ENCODE measurements at places on chromosomes 7 and 10.

- peak; percentile 1 for DNase-seq
Measured at GRCh38 chr10:13560597-13560996, 26.2 kb upstream of the PRPF18 start.

- DNase-seq, result peak; percentile 51
Measured at GRCh38 chr7:139669106-139670061, 108.4 kb downstream of the HIPK2 start.

DNA sequence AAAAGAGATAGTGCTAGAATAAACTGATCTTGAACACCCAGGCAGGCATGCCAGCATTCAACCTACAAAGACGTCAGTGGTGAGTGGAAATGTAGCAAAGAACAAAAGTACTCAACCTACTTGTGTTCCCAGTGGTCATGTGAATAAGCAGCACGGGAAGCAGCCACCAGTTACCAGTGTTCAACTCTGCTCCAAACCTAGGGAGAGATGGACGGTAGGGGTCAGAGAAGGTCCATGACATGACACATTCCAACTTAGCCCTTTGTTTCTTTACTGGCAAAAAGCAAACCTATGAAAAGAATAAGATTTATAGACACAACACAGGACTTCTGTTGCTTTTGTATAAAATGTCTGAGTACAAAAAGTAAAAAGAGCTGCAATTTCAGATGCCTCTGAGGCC, 511.4 kb downstream of the XPNPEP1 start:
- DNase-seq, result no peak

- DNase-seq, result peak; percentile 32
Measured at GRCh38 chr7:44471850-44472249, 18.6 kb downstream of the NUDCD3 start.

- no peak for DNase-seq
Measured at GRCh38 chr7:155878674-155879073, 66.4 kb upstream of the SHH start.

DNA sequence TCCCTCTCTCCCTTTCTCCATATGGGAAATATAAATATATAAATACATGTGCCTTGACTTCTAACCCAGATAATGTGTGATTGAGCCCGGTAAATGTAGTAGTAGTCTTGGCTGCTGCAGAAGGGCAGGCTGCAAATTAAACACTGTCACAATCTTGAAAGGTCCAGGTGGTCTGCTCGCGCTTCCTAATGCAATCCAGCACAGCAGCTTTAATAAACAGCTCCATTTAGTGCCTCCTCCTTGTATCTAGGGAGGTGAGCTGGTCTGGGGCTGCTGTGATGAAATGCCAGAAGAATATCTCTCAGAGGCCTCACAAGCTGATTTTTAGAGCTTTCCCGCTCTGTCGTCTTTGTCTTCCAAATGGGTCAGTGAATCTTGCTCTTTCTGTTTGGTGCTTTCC, 782 bp downstream of the POU6F2 start:
- no peak for DNase-seq

DNA sequence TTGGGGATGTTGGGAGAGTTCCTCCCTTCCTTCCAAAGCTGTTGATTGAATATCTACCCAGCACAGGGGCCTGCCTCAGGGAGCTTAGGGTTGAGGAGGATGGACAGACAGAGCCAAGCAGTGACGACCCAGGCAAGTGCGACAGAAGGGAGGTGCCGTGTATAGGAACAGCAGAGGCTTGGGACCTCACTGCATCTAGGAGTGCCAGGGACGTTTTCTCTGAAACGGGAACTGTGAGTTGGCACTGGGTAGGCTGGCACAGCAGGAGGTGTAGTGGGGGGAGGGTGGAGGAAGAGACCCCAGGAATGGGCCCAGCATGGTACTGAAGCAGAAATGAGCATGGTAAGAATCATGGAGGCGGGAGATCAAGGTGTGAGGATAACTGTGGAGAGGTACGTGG, 55.3 kb upstream of the MGMT start:
- no peak for DNase-seq

GRCh38 chr10:98474628-98475027, 27.9 kb upstream of the HPS1 start:
- no peak for DNase-seq

GRCh38 chr7:130444751-130445407, 4.1 kb upstream of the CEP41 start:
- DNase-seq, result no peak

DNA sequence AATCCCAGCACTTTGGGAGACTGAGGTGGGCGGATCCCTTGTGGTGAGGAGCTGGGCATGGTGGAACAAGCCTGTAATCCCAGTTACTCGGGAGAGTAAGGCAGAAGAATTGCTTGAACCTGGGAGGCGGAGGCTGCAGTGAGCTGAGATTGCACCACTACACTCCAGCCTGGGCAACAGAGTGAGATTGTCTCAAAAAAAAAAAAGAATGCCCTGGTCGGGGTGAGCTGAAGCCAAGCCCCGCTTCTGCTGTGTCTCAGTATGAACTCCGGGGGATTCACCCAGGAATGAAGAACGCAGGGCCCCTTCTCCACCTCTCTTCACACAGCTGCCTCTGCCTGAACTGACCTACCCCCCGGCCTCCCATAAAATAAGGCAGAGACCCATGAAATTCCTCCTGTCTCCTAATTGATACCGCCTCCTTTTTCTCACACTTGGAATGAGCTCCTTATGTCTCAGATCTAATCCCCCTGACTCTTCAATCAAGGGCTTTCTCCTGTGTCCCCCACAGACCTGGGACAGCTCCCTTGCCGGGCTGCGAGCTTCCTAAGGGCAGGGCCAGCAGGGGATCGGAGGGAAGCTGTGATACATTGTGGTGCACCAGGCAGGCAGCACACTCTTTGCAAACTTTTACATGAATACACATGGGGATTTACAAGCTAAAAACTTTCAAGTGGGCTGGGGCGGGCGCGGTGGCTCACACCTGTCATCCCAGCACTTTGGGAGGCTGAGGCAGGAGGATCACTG, 911 bp upstream of the ZP3 start:
- peak; percentile 16 for DNase-seq

DNA sequence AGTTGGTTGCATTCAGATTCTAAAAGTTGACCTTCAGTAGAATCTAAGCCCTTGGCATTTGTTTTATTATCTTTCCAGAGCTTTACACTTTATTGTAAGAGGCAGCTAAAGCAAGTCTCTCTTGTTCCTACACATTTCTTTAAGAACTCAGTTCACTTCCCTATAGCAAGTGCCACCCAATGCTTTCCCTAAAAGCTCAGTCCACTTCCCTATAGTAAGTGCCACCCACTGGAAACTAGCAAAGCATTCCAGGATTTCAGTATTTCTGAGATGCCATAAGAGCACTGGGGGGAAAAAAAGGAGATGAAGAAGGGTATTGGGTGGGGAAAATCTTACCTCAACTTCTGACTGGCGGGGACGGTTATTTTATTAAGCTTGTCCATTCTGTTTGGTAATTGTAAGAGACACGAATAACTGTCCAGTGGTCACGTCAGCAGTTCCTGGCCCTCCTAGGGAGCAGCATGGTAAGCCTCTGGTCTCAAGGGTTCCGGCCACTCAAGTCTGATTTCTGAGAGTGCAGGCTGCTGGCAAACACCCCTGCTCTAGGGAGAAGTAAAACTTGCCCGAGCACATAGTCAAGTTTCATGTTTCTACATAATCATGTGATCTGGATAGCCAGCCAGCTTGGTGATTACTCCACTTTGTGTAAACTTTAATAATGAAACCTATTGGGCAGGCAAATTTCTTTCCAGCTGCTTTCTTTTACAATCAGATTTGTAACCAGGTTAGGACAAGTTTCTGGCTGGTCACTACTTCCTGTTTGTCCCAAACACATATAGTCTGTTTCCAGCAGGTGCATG, at the start of gene BLNK:
Gene BLNK (minus strand): TSS at position 554 of the 800 bp plus-strand sequence. CDS start 171 bp downstream, at position 383.
- peak; percentile 4 for DNase-seq

- DNase-seq, result no peak
Measured at GRCh38 chr10:97743169-97743943, 6.4 kb downstream of the ZFYVE27 start.

GRCh38 chr10:11522821-11523245, 88.6 kb downstream of the USP6NL start:
- DNase-seq, result no peak

DNA sequence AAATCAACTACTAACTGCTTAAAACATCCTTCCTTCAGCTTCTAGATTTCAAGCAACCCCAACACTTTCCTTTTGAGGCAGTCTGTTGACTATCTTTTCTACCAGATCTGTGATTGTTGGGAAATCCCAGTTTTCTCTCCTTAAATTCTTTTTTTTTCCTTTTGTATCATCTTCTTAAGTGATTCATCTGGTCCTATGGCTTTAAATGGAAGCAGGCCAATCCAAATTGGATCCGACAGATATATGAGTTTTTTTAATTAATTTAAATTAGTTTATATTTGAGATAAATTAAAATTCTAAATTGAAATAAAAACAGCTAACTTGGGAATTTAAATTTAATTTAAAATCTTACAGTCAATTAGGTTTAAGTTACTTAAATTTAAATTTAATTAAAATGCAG, 151.2 kb upstream of the PCLO start:
- DNase-seq, result no peak

DNA sequence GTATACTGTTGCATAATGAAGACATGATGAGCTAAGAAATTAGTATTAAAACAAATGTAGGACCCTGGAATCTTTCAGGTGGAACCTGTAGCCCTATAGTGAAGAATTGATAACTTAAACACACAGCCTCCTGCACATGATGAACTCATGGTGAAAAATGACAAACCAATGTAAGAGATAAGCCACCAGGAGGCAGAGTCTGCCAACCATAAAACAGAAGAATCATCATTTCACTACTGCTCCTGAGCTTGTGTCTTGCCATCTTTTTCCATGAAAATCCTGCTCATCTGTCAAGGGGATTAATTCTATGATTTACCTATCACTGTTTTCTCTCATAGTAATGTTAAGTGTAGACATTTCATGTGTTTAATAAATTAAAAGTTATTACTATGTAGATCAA, 363.9 kb downstream of the MALRD1 start:
- peak; percentile 11 for DNase-seq

DNA sequence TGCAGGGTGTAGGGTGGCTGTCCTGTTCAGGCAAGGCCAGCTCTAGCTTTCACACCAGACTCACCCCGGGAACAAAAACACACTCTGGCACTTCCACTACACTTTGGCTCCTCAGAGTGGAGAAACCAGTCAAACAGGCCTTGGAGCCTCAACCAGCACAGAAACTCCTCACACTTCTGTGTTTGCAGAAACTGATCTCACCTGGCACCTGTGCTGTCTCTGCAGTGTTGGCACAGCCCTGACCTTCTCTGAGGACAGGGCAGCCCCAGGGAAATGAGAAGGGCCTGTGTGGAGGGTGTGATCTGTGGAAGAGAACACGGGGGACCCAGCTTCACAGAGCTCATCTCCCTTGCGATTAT, 4.1 kb upstream of the CALML5 start:
- DNase-seq, result no peak

- no peak for DNase-seq
Measured at GRCh38 chr10:24115403-24115802, 93.5 kb upstream of the KIAA1217 start.

DNA sequence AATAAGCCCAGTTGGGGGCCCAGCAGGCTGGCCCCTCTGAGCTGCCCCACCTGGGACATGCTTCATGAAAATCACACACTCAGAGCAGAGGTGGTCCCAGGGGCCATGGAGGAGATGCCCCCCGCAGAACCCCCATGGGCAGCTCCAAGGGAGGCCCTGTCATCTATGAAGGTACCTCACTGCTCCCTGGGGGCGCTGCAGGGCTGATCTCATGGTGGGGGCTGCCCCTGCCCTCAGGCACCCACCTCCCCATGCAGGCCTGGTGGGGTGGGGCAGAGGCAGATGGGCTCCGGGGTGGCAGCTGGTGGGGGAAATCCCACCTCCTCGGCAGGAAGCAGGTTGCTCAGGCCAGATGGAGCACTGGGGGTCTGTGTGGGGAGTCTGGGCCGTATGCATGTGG, 60.5 kb downstream of the YKT6 start:
- DNase-seq, result no peak

DNA sequence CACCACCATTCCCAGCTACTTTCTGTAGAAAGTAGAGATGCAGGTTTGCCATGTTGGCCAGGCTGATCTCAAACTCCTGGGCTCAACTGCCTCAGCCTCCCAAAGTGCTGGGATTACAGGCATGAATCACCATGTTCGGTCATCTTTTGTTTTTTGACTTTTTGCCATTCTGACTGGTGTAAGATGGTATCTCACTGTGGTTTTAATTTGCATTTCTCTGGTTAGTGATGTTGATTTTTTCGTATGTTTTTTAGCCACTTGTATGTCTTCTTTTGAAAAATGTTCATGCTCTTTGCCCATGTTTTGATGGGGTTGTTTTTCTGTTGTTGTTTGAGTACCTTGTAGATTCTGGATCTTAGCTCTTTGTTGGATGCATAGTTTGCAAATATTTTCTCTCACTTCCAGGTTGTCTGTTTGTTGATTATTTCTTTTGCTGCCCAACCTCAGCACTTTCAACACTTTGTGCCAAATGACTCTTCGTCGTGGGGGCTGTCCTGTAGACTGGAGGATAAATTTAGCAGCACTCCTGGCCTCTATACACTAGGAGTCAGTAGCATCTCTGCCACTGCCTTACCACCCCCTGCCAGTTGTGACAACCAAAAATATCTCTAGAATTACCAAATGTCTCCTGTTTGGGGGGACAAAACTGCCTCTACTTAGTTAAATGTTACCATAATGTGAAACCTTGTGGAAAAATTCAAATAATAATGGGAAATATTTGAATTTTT, 6.5 kb upstream of the CPED1 start:
- peak; percentile 84 for DNase-seq
